Hematopoietic multipotent progenitor cell treated with erythropoietin and hydrocortisone succinate and interleukin-3 and kit ligand, for 6 days (in vitro differentiated cells): ENCODE measurements at places on chromosomes 5 and 9.

- no peak for DNase-seq
Measured at GRCh38 chr9:26756881-26757280, 135.7 kb downstream of the CAAP1 start.

DNA sequence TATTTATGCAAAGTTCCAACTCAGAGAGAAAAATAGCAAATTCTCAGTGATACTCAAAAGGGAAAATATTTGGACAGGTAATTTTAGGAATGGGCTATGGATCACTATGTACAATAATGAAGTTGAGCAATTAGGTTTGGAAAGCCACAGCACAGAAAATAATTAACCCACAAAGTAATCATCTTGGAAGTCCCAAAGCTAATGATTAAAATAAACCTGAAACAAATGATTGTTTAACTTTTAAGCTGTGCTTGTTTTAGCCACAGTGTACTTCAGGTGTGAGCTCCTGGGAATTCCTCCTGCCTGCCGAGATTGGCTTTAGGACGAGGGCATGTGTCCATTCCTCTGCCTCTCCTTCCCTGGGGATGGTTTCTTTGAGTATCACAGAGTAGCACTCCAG is 403.9 kb downstream of the ZSWIM6 start:
- no peak for DNase-seq

GRCh38 chr5:675111-675870 is 17.9 kb downstream of the TPPP start:
- no peak for DNase-seq

GRCh38 chr5:116585227-116585626 is 10.6 kb upstream of the SEMA6A start:
- DNase-seq = no peak

GRCh38 chr5:125293726-125294125 is 547.3 kb upstream of the ZNF608 start:
- DNase-seq = no peak

DNA sequence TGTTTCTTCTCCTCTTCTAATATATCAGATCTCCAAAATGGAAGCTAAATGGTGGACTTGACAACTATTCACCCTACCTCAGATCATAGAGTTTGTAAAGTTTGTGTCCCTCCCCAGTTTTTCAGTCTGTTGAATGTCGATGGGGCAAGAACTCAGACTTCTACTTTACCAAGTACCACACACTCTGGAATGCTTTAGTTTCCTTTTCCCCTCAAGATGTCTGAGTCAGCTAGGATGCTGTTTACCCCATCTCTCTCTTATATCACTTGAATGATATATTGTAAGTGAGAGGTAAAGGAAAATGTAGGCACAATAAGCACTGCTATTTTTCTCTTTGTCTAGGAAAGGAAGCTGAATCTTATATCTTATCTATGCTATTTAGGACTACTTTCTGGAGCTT is 25.9 kb upstream of the TAL2 start:
- DNase-seq = no peak

- no peak for DNase-seq
Measured at GRCh38 chr9:33103501-33104281, 27.2 kb upstream of the SMU1 start.

GRCh38 chr5:166977911-166978422 is 1313.5 kb upstream of the WWC1 start:
- DNase-seq = peak; percentile 9

- DNase-seq = no peak
Measured at GRCh38 chr5:127910307-127910956, 173.1 kb upstream of the SLC12A2 start.

DNA sequence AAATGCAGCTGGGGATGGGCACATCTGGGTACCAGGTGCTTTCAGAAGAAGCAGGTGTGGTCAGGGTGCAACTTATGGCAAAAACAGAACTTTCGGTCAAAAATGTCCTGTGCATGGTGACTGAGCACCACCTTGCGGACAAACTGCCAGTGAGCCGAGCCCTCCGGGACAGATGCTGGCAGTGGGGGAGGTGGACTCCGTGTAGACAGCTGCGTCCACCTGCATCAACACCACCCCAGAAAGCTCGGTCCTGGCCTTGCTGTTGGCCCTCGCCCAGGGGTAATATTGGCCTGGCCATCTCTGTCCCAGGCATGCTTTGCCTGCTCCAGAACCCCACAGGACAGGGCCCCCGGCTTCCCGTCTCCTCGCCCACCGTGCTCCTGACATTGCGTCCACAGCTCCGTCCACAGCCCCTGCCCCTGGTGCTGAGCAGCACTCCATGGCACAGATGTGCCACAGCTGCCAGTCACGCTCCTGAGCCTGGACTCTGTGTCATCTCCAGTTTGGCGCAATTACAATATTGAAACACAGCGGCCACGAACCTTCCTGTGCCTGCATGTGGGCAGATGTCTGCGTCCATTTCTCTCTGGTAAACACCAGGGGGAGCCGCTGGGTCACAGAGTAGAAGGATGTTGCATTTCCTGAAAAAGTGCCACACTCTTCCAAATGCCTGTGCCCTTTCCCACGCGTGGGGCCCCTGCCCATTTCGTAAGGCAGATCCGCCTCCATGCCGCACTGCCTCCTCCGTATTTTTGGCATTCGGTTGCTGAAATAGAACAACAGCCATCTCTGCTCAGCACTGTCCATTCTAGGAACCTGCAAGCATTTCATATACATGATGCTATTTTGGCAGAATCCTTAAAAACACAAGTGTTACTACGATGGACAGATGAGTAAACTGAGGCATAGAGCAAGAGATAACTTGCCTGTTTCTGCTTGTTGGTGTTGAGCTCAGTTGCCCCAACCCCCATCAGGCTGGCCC is 33.4 kb upstream of the SLC6A19 start:
- peak; percentile 85 for DNase-seq

GRCh38 chr5:134541736-134542376 is 16.4 kb downstream of the JADE2 start:
- peak; percentile 61 for DNase-seq
